ENCODE measurements at places on chromosomes 7 and 10. TPM values are rescaled to one million over a fixed set of nuclear protein-coding genes. Genes with fewer than 3 reads are reported as not detected.

BLNK gene
- not detected for polyA plus RNA-seq

CALHM3 gene
- polyA plus RNA-seq, result not detected

CALCR gene
- not detected for polyA plus RNA-seq

KCNIP2 gene
- polyA plus RNA-seq, result not detected

PALS2 gene
- 14.8 TPM for polyA plus RNA-seq

VSTM4 gene
- polyA plus RNA-seq, result not detected

LIPK gene
- polyA plus RNA-seq, result not detected

NPY gene
- polyA plus RNA-seq, result not detected

AGAP5 gene
- polyA plus RNA-seq, result 0.45 TPM

KLHL7 gene
- 29.9 TPM for polyA plus RNA-seq

NIPSNAP2 gene
- 36.4 TPM for polyA plus RNA-seq

ANKRD61 gene
- polyA plus RNA-seq, result not detected

PNLIP gene
- polyA plus RNA-seq, result not detected

FGL2 gene
- polyA plus RNA-seq, result 4.1 TPM

SPDYE2B gene
- polyA plus RNA-seq, result 0.28 TPM

LBX1 gene
- polyA plus RNA-seq, result not detected

SORBS1 gene
- 0.28 TPM for polyA plus RNA-seq

TACC2 gene
- not detected for polyA plus RNA-seq

All from CD8-positive, alpha-beta memory T cell (primary cell).